Urinary bladder (tissue), 4 donors: ENCODE measurements at places on chromosomes 5 and 9. TPM values are rescaled to one million over a fixed set of nuclear protein-coding genes. Genes with fewer than 3 reads are reported as not detected.
A peak's percentile ranks its signal among the peaks of the same experiment; 100 is the strongest.

GRCh38 chr5:676699-677076 lies 16.5 kb downstream of the TPPP start:
- DNase-seq, result no peak

- DNase-seq, result no peak
These were observed 57.9 kb downstream of the STX17 start for GRCh38 chr9:99964336-99964735.

DNA sequence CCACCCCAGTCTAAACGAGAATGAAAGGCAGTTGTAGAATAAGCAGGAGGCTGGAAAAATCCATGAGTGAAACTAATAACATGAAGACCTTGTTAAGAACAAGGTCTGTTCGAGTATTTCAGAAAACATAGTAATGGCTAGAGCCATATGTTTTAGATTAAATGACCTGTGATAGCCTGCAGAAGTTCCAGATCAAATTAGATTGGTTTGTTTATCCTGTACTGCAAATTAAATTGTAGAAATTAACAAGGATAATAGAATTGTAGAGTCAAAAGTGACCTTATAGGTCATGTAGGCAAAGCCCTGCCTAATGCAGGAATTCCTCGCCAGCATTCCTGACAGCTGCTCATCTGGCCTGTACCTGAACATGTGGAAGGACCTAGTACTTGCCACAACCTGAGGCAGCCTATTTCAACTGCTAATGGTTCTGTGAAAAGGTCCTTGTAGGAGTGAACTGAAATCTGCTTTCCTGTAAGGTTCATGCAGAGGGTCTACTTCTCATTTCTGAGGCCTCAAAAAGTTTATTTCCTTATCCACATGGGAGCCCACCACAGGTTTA lies 17.2 kb downstream of the LIX1 start:
- no peak for DNase-seq

DNA sequence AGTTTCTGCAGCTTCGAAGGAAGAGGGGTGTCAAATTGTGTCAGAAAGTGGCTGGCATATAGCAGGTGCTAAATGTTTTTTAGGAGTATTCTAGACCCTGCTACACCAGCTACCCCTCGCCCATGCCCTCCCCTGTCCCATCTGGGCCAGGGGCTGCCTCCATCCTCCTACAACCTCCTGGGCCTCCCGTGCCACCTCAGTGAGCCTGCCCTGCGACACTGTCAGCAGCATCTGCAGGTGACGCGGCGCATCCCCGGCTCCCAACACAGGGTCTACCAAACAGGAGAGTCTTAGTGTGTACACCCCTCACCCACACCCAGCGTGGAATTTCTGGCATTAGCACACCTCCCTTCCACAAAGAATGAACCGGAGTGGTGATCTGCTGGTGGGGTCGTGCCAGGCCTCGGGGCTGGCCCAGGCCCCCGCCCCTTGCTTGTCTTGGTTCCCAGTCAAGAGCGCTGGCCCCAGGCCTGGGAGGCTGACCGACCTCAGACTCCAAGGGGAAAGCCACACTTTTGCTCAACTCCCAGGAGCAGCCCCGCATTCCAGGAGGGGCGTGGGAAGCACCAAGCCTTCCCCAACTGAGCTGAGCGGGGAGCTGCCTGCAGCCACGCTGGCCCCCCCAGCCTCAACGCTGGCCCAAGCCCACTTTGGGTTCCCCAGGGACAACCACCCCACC lies 55.2 kb downstream of the NEURL1B start:
- DNase-seq, result no peak

GRCh38 chr5:10591966-10592365 lies 28.1 kb downstream of the ANKRD33B start:
- DNase-seq, result no peak

GRCh38 chr5:123754908-123755307 lies 242.9 kb downstream of the CSNK1G3 start:
- DNase-seq, result no peak

DNA sequence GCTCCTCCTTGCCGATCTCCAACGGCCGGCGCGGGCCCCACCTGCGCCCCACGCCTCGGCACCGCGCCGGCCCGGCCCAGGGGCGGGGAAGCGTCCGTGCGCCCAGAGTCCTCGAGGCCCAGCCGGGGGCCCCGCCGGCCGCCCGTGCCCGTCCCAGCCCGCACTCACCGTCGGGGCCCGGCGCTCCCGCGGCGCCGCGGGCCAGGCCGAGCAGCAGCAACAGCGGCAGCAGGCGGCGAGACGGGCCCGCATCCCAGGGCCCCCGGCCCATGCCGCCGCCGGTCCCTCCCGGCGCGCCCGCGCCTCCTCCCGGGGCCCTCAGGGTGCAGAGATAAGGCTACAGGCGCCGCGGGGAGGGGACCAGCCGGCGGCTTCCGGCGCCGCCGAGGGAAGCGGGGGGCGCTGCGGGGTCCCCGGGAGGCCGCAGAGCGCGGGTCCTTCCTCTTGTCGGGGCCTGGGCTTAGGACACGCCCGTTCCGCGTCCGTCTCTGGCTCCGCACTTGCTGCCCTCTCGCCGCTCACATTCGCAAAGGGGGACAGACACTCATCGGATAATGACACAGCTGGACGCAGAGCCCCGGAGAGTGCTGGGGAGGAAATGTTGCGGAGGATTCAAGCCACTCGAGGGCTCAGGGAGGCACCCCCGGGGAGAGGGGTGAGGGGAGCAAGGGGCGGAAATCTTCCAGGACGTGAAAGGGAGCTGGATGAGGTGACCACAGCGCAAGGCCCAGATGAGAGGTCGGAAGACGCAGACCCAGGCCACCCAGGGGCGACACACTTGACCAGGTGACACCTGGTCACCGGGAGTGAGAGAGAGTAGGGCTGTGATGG lies at the start of gene SUSD1:
Gene SUSD1, minus strand, starts transcription at position 333 of the 831 bp plus-strand sequence. Its CDS starts 62 bp downstream, at position 271.
- no peak for DNase-seq

GRCh38 chr9:38200431-38200830 lies 131.4 kb upstream of the SHB start:
- DNase-seq, result peak; percentile 18

DNA sequence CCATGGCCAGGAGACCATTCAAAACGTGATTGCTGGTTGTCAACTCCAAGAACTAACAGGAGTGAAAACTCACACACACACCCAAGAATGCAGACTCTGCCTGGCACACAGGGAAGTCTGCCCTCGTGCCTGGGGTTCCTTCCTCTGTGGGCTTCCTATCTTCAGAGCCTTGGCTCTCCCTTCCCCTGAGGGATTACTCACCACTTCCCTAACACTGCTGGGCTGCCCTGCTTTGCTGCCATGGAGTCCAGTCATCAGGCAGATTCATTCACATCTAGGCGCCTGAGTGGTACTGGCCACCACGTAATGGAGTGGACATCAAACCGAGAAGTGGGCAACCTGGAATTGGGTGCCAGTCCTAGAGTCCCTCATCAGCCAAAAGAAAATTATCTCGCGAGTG lies 76.4 kb upstream of the PRSS3 start:
- DNase-seq, result no peak

- no peak for DNase-seq
These were observed 68.6 kb upstream of the RNF130 start for GRCh38 chr5:180140079-180140554.

- DNase-seq, result no peak
These were observed 46.7 kb upstream of the CDKN2AIPNL start for GRCh38 chr5:134458234-134459009.

DNA sequence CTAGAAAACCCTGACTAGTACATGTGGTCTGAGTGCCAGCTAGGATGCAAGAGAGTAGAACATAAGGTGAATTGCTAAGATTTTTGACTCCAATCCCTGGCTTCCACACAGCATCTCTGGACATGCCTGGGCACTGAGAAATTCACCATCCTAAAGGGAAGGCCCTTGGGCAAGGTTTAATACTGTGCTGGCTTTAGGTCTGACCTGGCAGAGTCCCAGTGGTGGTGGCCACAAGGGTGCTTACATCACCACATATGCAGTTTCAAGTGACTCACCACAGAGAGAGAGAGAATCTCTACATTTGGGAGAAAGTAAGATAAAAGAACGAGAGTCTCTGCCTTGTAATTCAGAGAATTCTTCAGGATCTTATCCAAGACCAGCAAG lies 661.6 kb upstream of the C9orf72 start:
- DNase-seq, result no peak

DNA sequence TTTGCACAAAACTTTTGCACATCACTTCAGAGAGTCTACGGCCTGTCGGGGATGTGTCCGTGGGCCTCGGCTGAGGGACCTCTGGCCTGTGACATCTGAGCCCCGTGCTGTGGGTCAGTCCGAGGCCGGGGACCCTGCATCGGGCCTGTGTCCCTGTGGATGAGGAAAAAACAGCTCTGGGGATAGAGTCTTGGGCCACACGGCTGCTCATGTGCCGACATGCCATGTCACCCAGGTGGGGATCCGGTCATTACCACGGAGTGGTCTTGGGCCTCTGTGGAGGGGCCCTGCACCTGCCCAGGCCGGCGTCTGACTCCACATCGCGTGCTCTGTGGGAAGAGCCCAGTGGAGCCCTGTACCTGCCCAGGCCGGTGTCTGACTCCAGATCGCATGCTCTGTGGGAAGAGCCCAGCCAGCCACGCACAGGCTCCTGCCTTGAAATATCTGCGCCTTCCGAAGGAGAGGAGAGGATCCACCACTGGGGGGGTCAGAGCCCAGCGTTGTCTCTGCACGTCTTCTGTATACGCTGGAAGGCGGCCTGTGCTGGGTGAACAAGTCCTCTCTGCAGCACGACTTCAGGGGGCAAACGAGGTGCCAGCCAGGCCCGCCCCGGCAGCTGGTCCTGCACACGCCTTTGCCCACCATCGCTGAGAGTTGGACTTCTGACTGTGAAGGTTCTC lies 27.5 kb upstream of the IRX4 start:
- DNase-seq, result no peak

- DNase-seq, result no peak
These were observed 32.0 kb upstream of the ADAM19 start for GRCh38 chr5:157607371-157608161.

DNA sequence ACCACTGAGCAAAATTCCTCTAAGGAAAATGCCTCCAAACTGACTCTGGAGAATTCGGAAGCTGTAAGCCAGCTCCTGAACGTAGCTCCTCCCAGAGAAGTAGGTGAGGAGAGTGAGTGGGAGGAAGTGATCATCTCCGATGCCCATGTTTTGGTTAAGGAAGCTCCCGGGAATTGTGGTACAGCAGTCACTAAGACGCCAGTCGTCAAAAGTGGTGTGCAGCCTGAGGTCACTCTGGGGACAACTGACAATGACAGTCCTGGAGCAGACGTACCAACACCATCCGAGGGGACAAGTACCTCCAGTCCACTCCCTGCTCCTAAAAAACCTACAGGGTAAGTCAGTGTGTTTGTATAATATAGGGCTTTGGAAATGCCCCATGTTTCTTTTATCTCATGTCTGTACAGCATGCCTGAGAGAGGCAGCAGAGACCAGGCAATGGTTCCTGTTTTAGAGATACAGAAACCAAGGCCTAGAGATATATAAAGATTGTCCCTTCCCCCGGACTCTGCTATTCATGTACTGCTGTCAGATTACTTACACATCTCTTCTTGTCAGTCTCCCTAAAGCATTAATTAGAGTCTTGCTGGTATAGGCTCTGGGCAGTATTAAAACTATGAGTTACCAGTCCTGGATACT lies 23.9 kb downstream of the HMGXB3 start:
- DNase-seq, result no peak

GRCh38 chr9:12972608-12973589 lies 198.1 kb downstream of the LURAP1L start:
- no peak for DNase-seq

GRCh38 chr5:96969366-96969765 lies 33.5 kb downstream of the LNPEP start:
- DNase-seq, result no peak

DNA sequence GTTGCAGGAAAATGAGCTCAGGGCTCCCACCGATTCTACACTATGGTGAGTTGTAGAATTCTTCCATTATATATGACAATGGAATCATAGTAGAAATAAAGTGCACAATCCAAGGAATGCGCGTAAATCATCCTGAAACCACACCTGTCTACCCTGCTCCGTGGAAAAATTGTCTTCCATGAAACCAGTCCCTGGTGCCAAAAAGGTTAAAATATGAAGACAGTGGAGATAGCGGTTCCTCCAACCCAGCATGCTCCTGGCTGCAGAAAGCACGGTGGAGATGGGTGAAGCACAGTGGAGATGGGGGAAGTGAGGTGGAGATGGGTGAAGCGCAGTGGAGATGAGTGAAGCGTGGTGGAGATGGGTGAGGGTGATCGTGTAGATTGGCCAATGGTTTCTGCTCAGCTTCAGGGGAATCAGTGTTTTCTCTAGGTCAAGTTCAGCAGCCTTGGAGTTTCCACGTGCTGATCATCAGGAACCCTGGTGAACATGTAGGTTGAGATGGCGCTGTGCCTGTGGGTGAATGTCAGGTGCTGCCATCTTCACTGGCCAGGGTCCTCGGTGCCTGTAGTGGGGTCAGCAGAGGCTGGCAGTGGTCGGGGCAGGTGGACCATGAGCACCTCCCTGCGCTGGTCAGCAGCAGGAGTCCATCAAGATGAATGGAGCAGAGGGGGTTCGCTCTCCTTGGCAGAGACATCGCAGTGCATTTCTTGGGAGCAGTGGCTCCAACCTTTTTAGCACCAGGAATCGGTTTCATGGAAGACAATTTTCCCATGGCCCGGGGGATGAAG lies 20.3 kb downstream of the PAEP start:
- DNase-seq, result no peak

DNA sequence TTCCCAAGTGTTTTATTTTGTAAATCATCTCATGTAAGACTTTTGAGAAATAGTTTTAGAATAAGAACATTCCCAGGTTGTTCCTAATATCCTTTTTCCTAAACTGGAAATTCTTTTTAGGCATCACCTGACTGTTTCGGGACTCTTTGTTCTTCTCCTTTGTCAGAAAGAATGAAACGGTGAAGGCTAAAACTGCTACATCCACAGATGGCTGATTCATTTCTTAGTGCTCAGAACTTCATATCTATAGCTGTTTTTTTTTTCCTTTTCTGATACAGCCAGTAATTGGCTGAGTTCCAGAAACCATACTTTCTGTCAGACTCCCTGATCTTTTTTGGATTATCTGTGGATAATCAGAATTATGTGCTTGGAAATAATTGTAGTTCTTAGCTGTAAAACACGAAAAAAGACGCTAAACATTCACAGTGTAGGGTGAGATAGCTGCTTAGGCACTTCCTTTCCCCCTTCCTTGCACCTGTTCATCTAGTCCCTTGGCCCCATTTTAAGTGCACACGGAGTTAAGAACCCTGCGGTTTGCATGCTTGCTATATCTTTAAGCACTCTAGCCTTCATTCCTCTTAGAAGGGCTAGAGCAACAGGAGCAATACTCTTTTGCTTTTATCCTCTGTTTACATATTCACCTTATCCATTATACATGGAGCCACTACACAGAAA lies 283.9 kb downstream of the PJA2 start:
- DNase-seq, result no peak

The LAMC3 gene
- 12.2 TPM for total RNA-seq

The TNFSF15 gene
- total RNA-seq, result 8.8 TPM

The PCDHB11 gene
- total RNA-seq, result 7.3 TPM

The SLC25A2 gene
- total RNA-seq, result 0.69 TPM

The TMEFF1 gene
- 2.0 TPM for total RNA-seq

The LCN15 gene
- total RNA-seq, result not detected

The TNC gene
- 155 TPM for total RNA-seq
